ENCODE measurements at places on chromosomes 1 and 21.
A peak's percentile ranks its signal among the peaks of the same experiment; 100 is the strongest.

DNA sequence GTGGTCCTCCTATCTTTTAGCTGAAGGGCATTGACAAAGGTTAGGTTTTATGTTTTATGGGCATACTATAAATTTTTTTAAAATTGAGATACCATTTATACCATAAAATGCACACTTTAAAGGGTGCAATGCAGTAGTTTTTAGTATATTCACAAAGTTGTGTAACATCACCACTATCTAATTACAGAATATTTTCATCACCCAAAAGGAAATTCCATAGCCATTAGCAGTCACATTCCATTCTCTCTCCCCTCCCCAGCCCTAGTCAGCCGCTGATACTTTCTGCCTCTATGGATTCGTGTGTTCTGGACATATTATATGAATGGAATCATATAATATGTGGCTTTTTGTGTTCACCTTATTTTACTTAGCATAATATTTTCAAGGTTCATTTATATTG is 135.8 kb upstream of the B3GALT2 start:
- DNase-seq, result peak; percentile 84

DNA sequence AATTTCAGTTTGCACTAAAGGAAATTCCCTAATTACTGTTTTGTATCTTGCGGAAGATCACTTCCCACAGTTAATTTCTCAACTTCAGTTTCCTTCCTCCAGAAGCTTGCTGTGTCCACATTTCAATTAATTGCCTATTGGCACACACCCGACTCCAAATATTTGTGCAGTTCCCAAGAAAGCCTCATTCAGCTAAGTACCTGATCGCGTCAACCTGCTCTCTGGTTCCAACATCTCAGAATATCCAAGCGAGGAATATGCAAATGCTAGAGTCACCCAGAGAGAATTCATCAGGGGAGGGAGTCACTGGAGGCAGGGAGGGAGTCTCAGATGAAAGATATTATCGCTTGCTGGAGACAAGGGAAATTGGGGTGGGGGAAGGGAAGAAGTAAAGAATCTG is 351.3 kb downstream of the RRAGC start:
- no peak for DNase-seq

DNA sequence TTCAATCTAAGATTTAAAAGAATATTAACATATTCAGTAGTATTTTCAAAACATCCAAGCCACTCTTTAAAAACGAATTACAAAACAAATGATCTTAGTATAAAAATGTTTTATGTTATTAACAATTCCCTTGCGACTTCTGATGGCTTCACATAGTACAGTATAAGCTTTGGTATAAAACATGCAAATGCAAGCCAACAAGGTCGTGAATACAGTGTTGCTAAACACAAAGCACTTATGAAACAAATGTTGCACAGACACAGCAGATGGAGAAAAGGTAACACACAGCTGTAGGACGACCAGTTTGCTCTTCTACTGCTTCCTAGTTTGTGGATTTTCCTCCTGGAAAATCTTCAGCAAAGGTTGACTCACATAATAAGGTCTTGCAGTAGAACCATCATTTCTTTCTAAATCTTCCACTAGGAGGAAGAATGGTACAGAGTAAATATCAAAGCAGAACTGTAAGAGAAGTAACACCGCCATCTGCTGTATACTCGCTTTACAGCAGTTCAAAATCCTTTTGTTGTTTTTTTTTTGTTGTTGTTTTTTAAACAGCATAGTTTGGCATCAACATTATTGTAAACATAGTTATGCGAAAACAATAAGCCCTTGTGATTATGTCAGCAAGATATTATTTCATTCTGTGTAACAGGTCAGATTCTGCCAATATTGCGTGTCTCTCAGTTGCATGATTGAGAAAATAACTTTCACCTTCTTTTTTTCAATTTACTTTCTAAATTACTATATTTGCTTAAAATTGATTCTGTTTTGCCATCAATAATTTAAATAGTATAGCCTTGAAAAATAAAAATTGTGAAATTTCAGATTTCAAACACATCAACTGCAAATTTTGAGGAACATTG is 69.5 kb downstream of the LHX8 start:
- peak; percentile 34 for DNase-seq

DNA sequence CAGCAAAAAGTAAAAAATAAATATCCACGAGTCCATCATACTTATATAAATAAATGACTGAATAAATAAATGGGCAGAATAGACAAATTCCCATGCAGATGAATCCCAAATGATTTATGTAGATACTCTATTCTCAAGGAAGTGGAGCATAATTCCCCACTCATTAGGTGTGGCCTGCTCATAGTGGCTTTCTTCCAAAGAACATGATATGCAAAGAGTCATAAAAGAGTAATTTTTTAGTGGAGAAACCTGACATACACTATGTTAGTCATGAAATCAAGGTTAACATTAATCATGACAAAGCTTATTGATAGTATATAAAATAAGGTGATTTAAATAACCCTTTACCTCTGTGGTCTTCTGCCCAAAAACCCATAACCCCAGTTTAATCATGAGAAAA is 298.9 kb downstream of the DPYD start:
- peak; percentile 53 for DNase-seq

DNA sequence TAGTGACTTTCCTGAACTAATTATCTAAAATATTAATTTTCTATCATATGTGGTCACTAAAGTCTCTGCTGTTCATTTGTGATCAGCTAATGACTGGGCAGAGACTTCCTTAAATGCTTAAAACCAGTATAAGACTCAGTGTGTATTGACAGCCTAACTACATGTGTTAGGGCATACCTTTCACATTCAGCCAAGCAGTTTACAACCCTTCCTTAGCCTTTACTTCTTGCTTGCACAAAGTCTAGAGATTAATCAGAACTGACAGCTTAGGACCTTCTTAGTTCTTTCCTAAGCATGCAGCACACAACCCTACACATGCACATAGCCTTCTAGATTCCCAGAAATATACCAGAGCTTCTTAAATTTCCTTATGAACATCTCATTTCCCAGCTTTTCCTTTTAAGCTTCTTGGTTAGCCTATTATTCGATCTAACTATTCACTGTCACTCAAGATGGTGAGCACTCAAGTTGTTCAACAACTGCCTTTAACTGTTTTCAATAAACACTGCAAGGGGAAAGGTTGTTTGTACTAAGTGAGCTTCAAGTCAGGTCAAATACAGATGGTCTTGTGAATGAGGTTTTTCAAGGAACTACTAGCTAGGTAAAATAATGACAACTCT is 13.4 kb downstream of the EYA3 start:
- DNase-seq, result no peak

DNA sequence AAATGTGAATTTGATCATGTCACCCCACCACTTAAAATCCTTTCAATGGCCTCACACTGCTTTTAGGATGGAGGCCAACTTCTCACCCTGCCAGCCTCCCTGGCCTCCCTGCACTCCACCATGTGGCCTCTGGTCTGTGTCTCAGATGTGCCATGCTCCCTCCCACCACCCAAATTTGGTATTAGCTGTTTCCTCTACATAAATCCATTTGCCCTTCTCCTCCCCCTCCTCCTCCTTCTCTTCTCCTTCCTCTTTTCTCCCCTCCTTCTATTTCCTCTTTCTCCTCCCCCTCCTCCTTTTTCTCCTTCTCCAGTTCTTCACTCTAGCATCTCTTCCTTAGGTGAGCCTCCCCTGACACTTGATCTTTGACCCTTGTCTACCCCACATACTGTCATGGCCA is 16.7 kb upstream of the GUCA2B start:
- DNase-seq, result no peak

DNA sequence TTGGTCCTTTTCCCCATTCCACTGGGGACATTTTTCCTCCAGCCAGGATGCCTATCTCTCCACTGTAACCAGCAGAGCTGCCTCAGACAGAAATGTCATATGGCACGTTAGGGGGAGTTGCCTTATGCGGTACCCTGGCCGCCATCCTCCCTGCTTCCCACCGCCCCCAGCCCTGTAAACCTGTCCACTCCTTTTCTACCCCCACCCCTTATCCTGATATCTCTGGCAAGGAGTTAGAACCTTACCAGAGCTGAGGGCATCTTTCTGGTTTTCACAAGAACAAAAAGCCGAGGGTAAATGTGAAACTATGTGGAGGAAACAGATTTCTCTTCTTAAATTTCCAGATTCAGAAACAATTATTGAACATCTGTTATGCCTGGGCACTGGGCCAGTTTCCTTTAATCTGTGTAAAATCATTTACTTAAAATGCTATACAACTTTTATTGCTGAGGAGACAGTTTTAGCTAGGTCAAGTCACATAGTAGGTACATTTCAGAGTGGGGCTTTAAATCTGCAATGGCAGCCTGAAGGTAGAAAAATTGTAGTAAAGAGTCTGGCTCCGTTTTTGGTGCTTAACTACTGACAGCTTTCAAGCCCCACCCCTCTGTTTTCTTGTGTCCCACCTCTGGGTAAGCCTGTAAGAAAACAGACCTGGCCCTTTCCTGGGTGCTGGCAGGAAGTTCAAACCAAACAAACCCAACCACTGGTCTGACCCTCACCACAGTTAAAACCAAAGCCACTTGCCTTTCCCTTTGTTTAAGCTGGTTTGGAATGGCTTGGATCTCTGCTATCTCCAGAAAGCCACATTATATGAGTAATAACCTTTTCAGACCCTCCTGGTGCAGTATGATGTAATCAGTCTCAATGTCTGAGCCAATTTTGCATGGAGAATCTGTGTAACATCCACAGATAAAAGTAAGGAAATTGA is 319.0 kb downstream of the HHAT start:
- DNase-seq, result peak; percentile 70

DNA sequence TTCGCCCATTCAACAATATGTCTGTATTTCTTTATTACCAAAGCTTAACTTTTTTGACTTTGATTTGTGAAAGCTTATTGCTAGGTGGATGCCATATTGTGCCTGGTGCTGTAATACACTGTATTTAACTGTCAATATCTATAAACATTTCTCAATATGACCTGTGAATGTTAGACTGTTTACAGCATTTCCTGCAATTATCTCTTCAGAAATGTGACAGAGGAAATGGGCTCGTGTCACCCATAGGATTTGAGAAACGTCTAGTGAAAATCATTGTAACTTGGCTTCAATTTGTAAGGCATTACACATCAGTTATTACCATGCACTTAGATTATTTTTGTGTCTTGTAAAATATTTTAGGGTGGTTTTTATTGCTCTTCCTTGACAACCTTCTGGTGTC is 237.8 kb upstream of the ADGRL2 start:
- no peak for DNase-seq
